ENCODE measurements at places on chromosomes 12 and 14. TPM values are rescaled to one million over a fixed set of nuclear protein-coding genes. Genes with fewer than 3 reads are reported as not detected.

- ATAC-seq: peak; percentile 98
Measured at GRCh38 chr12:53727310-53728041, at the start of gene CALCOCO1. Gene CALCOCO1 (minus strand): TSS chr12:53727452. CDS start chr12:53725242, 2,210 bp downstream.

GRCh38 chr14:89207925-89208328, 209.1 kb downstream of the FOXN3 start:
- ATAC-seq: no peak

GRCh38 chr14:74891870-74892269, 10.2 kb downstream of the DLST start:
- ATAC-seq: no peak

DNA sequence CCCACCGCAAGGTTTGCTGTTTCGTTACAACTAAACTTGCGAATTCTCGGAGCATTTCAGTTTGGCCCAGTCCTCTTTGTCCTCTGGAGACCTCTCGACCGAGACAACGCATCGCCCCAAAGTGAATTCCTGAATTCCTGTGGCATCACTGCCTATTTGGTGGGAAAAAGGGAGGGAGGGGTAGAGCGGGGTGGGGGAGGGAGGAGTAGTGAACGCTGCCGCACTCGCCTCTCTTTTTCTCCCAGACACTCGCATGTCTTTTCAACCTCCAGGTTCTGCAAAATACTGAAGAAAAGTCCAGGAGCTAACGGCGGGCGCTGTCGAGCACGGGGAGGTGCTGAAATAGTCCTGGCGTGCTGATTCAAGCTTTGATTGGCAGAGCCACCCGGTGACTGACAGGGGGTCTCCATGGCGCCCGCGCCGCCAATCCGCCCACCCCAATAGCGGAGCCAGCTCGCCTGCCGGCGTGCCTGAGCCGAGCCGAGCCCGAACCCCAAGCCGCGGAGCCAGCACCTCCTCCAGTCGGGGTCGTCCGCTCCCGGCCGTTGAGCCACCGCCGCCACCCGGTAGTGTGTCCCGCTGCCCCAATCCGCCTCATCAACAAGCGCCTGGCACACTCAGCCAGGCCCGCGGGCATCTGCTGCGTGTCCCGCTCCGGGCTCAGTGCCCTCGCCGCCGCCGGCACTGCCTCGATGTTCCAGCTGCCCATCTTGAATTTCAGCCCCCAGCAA, at the start of gene SIX6:
Gene SIX6 (plus strand): TSS at position 440 of the 731 bp plus-strand sequence. CDS start 253 bp downstream, at position 693.
- ATAC-seq: no peak

- ATAC-seq: no peak
Measured at GRCh38 chr14:93240678-93241000, 33.6 kb downstream of the UBR7 start.

GRCh38 chr12:77113971-77114370, 48.6 kb upstream of the E2F7 start:
- no peak for ATAC-seq

Gene CELA1
- not detected for total RNA-seq

Gene AMIGO2
- total RNA-seq: 11.7 TPM

DNA sequence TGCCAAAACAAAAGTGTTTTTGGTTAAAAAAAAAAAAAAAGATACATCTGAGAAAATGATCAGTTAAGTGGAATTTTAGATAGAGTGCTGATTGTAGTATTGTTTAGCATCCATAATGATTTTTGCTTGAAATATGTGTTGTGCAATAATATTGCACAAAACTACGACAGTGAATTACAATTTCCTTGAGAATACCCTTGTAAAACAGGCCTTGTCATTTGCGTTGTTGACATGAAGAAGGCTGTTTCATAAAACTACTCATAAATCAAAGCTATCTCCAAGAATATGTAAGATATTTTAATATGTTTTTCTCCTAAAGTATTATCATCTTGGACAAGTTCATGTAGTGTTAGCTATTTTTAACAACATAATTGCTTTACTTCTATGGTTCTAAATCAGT, 1077.0 kb downstream of the LRFN5 start:
- no peak for ATAC-seq

DNA sequence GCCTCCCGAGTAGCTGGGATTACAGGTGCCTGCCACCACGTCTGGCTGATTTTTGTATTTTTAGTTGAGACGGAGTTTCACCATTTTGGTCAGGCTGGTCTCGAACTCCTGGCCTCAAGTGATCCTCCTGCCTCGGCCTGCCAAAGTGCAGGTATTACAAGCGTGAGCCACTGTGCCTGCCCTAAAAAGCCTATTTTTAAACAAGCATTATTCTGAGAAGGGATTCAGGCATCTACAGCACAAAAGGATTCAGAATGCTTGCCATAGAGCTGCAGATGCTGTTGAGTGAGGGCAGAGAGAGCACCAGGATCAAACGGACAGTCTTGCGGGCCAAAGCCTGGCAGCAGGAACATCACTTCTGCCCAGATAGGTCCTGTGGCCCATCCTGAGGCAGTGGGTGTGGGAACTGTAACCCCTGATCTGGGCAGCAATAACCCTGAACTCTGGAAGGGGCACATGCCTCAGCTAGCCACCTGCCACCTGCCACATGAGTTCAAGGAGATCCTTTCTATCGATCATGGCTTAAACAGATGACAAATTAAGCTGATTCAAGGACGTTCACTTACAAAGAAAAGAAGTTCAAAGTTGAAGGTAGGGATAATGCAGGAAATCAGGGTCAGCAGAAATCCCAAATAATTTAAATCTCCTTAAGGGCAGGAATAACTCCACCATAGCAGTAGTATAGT, 16.8 kb upstream of the SNX6 start:
- no peak for ATAC-seq

GRCh38 chr14:73460691-73461127, 2.4 kb upstream of the NUMB start:
- no peak for ATAC-seq

DNA sequence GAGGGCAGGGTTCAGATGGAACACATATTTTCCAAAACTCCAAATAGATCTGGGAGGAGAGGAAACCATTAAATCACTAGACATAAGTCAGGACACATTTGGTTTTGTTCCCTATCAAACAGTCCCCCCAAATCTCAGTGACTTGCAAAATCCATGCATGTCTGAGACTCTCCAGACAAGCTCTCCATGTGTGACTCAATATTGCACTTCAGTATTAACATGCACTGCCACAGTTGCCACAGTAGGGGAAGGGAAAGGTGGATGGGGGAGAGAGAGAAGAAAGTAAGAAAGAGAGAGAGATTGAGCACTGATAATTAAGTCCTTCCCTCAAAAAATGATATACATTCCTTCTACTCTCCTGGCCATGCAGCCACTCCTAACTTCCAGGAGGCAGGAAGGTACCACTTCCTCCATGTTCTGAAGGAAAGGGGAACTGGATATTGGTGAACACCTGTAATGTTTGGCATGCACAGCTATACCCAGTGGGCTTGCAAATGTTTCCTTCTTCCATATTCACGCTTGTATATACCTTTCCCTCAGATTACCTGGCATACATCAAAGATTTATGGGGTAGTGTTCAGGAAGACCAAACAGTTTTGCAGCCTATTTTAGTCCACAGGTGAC, 310.0 kb downstream of the ZFP36L1 start:
- peak; percentile 33 for ATAC-seq

DNA sequence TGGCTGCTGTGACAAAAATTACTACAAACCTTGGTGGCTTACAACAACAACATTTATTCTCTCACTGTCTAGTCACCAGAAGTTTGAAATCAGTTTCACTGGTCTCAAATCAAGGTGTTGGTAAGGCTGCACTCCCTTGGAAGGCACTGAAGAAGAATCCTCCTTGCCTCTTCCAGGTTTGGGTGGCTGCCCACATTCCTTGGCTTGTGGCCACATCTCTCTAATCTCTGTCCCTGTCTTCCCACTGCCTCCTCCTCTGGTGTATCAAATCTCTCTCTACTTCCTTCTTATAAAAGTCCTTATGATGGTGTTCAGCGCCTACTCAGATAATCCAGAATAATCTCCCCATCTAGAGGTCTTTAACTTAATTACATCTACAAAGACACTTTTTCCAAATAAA, 31.0 kb downstream of the PLCZ1 start:
- ATAC-seq: no peak

- peak; percentile 62 for ATAC-seq
Measured at GRCh38 chr12:56040151-56040550, 1.6 kb upstream of the RPS26 start.

- no peak for ATAC-seq
Measured at GRCh38 chr12:6425590-6426531, 18.9 kb upstream of the CD27 start.

DNA sequence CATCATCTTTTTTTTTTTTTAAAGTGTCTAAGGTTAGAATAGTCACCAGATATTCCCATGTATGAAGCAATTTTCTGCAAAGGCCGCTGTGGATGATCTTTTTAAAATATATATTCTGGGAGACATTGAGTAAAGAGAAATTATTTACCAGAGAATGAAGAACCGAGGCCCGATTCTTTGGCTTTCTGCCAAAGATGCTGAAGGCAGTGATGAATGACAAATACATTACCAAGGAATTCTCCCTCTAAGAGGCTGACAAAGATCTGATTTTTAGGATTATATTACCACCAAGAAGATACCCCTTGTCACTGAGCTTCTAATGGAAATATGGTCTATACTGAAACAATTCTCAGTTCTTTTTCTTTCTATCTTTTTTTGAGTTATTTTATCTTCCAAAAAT, 336.8 kb downstream of the NAV3 start:
- no peak for ATAC-seq

All from activated T-helper 17 cell treated with anti-CD3 and anti-CD28 coated beads, Interleukin-2, amount 50 U/mL, for 72 hours (primary cell).